ENCODE measurements at places on chromosomes 2 and 18. TPM values are rescaled to one million over a fixed set of nuclear protein-coding genes. Genes with fewer than 3 reads are reported as not detected.

DNA sequence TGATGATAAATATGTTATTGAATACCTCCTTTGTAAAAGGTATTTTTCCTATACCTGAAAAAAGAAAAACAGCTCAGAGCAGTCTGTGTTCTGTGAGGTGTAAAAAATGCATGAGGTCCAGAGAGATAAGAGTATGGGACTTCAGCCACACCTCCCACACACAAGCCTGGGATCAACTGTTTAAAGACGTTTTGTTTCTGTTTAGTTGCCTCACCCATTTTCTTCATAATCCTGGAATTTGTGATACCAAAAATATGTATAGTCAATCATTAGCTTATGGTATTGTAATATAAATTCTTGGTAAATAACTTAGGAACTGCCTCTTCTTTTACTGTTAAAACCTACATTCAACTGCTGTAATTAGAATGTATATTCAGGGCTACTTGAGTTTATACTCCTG lies 1322.9 kb upstream of the TMEFF2 start:
- no peaks in the 10 kb centered on the region for H3K27me3 ChIP-seq
- no peak overlapping the region for H3K27ac ChIP-seq
- DNase-seq, result no peak
- no peak overlapping the region for H3K4me3 ChIP-seq
- no peaks in the 10 kb centered on the region for H3K4me1 ChIP-seq
- H3K36me3 ChIP-seq, result no peaks in the 10 kb centered on the region

The RTKN gene
- total RNA-seq, result 0.62 TPM

GRCh38 chr2:121098556-121098955 lies 186.4 kb downstream of the TFCP2L1 start:
- peaks cover 2% of the 10 kb centered on the region for H3K27me3 ChIP-seq
- H3K36me3 ChIP-seq, result no peaks in the 10 kb centered on the region
- no peaks in the 10 kb centered on the region for H3K4me1 ChIP-seq
- no peak overlapping the region for H3K4me3 ChIP-seq
- no peak for DNase-seq
- H3K27ac ChIP-seq, result no peak overlapping the region

The FAM161A gene
- total RNA-seq, result 4.0 TPM

The ZNF521 gene
- total RNA-seq, result not detected

- peaks cover 10% of the 10 kb centered on the region for H3K36me3 ChIP-seq
- H3K4me3 ChIP-seq, result no peak overlapping the region
- no peak overlapping the region for H3K27ac ChIP-seq
- no peaks in the 10 kb centered on the region for H3K4me1 ChIP-seq
- no peaks in the 10 kb centered on the region for H3K27me3 ChIP-seq
These were observed 131.7 kb downstream of the TAF4B start for GRCh38 chr18:26357960-26358359.

Data from activated CD4-positive, alpha-beta T cell treated with anti-CD3 and anti-CD28 coated beads, Interleukin-2, amount 10 ng/mL, durations not matched to agents 7 days and 5 days (primary cell).